Left hindlimb (tissue), 1 donor: ENCODE measurements at places on chromosomes 1 and 21.

DNA sequence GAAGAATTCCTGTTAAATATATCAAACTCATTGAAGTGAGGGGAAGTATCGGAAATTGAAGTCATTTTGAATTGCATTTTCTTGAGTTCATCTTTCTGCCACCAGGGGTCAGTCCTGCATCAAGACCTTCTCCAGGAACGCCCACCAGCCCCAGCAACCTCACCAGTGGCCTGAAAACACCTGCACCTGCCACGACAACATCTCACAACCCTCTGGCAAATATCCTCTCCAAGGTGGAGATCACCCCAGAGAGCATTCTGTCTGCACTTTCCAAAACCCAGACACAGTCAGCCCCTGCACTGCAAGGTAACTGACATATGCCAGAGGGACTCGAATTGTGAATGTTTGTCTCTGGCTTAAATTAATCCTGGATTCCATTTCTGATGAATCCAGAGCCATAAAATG is 22.8 kb upstream of the TARS2 start:
- peak; percentile 42 for DNase-seq

DNA sequence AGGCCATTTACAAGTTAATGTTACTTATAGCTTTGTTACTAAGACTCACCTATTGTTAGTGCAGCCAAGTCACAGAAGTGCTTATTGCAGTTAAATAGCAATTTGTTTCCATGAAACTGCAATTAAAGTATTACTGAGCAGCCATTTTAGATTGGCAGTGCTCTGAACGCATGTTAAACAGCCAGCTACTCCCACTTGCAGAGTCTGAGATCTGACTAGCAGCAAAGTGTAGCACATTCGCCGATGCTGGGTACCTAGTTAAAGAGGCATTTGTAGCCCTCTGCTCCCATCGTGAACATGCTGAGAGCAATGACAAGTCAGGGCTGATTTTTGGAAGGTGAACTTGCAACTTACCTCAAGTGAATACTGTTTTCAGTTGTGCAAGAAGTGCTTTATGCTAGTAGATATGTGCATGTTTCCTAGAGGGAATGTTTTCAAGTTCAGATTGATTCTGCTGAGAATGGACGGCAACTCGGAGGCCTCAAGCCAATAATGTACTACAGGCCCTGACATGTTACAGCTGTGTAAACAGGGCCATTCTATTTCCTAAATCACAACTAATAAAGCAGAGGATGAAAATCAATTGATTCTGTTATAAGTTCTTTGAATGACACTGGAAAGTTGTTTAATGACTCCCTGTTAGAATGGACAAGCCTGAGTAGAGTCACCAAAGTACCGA is 19.8 kb downstream of the LMO4 start:
- DNase-seq: no peak

DNA sequence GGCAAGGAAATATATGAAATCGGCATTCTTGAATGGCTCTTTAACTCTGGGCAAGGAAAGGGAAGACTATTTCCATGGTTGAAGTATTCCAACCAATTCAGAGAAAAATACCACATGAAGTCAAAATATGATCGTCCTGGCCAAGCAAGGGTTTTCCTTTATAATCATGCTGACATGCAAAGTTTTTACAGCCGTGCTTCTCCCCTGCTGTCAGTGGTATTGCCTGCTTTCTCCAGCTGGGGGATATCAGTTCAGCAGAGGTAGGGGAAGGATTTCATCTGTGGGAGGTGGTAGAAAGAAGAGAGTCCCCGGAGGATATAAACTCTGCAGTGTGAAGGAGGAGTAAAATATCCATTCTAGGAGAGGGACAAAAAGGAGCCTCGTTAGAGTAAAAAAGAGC is 322.8 kb downstream of the PAPPA2 start:
- no peak for DNase-seq

DNA sequence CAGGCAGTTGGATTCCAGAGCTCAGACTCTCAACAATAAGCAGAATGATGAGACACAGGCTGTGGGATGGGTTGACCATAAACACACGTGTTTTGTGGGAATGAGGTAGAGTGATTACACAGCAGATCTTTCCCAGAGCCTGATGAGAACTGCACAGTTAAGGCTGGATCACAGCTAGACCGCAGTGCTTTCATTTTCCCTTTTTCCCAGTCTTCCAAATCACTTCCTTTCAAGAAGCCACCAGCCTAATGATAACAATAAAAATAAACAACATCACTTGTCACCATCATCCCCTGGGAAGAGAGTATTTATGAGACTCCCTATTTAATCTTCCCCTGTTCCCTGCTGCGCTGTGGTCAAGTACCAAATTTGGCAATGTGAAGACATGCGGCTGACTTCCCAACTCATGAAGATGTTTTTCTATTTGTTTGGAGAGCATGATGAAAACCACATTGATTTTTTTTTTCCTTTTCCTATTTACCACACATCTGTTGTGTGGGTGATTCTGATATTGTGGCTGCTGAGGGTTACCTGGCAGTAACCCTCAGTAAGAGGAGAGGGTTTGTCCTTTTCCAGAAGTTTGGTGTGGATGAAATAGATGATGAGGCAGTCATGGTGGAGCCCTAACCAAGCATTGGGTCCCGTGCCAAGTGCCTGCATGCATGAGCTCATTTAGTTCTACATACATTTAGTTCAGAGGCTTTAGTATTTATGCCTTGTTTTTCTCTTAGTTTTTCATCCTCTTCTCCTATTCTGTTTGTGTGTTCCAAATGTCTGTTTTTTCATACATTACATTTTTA is 248.9 kb upstream of the HOOK1 start:
- peak; percentile 60 for DNase-seq

DNA sequence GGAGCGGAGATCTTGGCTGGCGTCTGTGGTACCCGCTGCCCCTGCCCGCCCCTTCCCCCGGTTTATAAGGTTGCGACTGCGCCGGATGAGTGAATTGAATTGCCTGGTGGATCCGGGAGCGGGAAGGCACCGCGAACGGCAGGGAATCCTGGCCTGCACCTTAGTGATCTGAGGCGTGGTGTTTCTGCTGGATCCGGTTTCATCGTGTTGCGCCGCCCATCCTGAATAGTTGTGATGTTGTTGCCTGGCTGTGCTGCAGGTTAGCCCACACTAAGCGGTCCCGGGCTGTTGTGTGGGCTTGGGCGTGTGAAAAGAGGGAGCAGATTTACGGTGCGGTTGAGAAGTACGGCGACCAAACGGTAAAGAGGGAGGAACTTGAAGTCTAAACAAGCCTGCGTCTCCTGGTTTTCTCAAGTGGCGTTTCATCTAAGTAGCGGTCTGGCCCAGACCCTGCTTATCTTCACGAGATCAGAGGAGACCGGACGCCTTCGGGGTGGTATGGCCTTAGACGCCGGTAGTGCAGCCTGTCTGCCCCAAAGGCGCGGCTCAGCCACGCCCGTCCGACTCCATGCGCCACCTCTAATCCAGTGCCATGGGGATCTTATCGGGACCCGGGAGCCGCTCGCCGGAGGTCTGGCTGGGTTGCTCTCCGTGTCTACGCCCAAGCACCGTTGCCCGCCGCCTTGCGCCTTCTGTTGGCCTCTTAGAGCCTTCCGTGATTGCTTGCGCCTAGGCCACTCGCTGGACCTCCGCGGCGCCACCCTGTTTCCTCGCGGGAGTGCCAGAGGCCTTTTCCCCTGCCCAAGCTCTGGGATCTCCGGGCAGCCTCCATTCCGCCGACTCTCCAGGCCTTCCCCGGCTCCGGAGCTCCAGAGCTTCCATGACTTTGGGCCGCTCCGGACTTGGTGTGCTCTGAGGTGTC is 87.5 kb upstream of the RHOU start:
- no peak for DNase-seq

- DNase-seq: no peak
These were observed 53.1 kb downstream of the RHBG start for GRCh38 chr1:156421939-156422601.
